ENCODE measurements at places on chromosomes 5 and 9. TPM values are rescaled to one million over a fixed set of nuclear protein-coding genes. Genes with fewer than 3 reads are reported as not detected.

GRCh38 chr9:1941989-1942388 is 73.2 kb upstream of the SMARCA2 start:
- no peaks in the 10 kb centered on the region for H3K4me1 ChIP-seq
- H3K36me3 ChIP-seq, result no peaks in the 10 kb centered on the region
- no peak overlapping the region for H3K4me3 ChIP-seq
- DNase-seq, result no peak
- H3K27me3 ChIP-seq, result no peaks in the 10 kb centered on the region

GRCh38 chr5:138737494-138738265 is 15.5 kb upstream of the CTNNA1 start:
- H3K4me1 ChIP-seq, result no peaks in the 10 kb centered on the region
- DNase-seq, result no peak
- H3K36me3 ChIP-seq, result no peaks in the 10 kb centered on the region
- no peak overlapping the region for H3K27ac ChIP-seq
- no peak overlapping the region for H3K4me3 ChIP-seq

GRCh38 chr5:32098291-32098690 is 75.8 kb downstream of the GOLPH3 start:
- H3K27ac ChIP-seq, result no peak overlapping the region
- no peak for DNase-seq
- no peaks in the 10 kb centered on the region for H3K4me1 ChIP-seq
- no peaks in the 10 kb centered on the region for H3K27me3 ChIP-seq

- peaks cover 32% of the 10 kb centered on the region for H3K27me3 ChIP-seq
- H3K4me3 ChIP-seq, result no peak overlapping the region
- H3K4me1 ChIP-seq, result peaks cover 13% of the 10 kb centered on the region
- H3K36me3 ChIP-seq, result no peaks in the 10 kb centered on the region
Measured at GRCh38 chr5:139759219-139759721, 36.3 kb upstream of the PSD2 start.

GRCh38 chr5:14445576-14446290 is 135.9 kb upstream of the OTULINL start:
- DNase-seq, result no peak
- H3K27ac ChIP-seq, result no peak overlapping the region
- H3K27me3 ChIP-seq, result no peaks in the 10 kb centered on the region
- no peak overlapping the region for H3K4me3 ChIP-seq
- H3K4me1 ChIP-seq, result no peaks in the 10 kb centered on the region

DNA sequence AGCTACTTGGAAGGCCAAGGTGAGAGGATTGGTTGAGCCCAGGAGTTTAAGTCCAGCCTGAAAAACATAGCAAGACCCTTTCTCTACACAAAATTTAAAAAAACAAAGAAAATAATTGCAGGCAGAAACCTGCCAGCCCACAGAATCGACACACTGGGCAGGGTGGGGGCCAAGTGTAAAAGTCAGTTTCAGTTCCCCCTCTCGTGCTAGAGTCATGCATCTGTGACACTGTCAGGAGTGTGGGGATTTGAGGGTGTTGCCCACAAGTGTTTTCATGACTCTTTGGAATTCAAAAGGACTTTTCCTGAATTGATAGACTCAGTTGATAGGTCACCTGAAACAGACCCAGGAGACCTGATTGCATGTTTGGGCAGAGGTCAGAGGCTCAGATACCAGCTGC is 47.6 kb downstream of the PRRC2B start:
- H3K27me3 ChIP-seq, result no peaks in the 10 kb centered on the region
- peaks cover 71% of the 10 kb centered on the region for H3K36me3 ChIP-seq
- no peak overlapping the region for H3K4me3 ChIP-seq
- no peaks in the 10 kb centered on the region for H3K4me1 ChIP-seq
- DNase-seq, result no peak

- no peak overlapping the region for H3K4me3 ChIP-seq
- H3K36me3 ChIP-seq, result no peaks in the 10 kb centered on the region
- H3K4me1 ChIP-seq, result no peaks in the 10 kb centered on the region
- DNase-seq, result no peak
Measured at GRCh38 chr5:90097082-90097477, 312.5 kb downstream of the CETN3 start.

DNA sequence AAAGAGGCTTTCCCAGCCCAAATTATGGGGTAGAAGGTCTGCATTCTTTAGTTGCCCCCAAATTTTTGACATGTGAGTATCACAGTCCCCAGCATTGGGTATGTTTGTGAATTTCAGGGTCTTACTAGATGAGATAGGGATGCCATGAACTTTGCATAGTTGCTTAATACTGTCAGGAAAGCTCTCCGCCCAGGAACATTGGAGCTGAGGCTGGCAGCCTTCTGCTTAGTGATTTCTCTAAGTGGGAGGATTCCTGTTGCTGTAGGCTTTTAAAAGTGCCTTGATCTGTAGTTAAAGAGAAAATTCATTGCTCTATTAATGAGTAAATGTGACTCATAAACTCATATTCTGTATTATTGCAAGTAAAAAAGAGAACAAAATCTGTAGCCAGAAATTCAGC is 206.9 kb downstream of the CAVIN4 start:
- no peak for DNase-seq
- no peaks in the 10 kb centered on the region for H3K27me3 ChIP-seq
- H3K4me1 ChIP-seq, result no peaks in the 10 kb centered on the region
- H3K27ac ChIP-seq, result no peak overlapping the region

GRCh38 chr9:93824386-93825294 is 130.5 kb downstream of the BARX1 start:
- H3K36me3 ChIP-seq, result no peaks in the 10 kb centered on the region
- H3K4me3 ChIP-seq, result no peak overlapping the region
- peaks cover 6% of the 10 kb centered on the region for H3K4me1 ChIP-seq
- no peaks in the 10 kb centered on the region for H3K27me3 ChIP-seq
- no peak overlapping the region for H3K27ac ChIP-seq

DNA sequence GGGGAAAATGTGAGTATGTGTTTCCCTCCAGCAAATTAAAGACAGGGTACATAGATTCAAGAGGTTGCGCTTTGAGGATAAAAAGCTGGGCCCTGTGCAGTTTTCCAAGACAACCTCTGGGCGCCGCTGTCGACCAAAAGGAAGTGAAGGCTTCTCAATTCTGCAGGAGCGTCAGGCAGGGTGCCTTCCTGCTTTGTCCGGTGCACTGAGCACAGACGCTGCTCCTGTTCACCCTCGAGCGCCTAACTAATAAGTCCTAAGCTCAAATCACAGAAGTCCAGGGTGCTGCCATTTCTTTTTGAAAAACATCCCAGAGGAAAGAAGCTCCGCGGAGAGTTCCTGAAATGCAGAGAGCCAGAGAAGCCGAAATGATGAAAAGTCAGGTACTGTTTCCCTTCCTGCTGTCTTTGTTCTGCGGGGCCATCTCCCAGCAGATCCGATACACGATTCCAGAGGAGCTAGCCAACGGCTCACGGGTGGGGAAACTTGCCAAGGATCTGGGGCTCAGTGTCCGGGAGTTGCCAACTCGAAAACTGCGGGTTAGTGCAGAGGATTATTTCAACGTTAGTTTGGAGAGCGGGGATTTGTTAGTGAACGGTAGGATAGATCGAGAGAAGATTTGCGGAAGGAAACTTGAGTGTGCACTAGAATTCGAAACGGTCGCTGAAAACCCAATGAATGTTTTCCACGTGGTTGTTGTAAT is at the start of gene PCDHGB1:
PCDHGB1 (plus strand) TSS at position 183 of the 703 bp plus-strand sequence; CDS start at position 345, 162 bp downstream.
- no peaks in the 10 kb centered on the region for H3K27me3 ChIP-seq
- H3K4me1 ChIP-seq, result no peaks in the 10 kb centered on the region
- H3K36me3 ChIP-seq, result no peaks in the 10 kb centered on the region
- H3K4me3 ChIP-seq, result no peak within 1 kb of the TSS
- no peak within 1 kb of the TSS for H3K27ac ChIP-seq

GRCh38 chr5:124645396-124645795 is 101.0 kb downstream of the ZNF608 start:
- H3K36me3 ChIP-seq, result no peaks in the 10 kb centered on the region
- no peak overlapping the region for H3K4me3 ChIP-seq
- peaks cover 1% of the 10 kb centered on the region for H3K27me3 ChIP-seq

PRUNE2 gene
- total RNA-seq, result 0.22 TPM

APBA1 gene
- 0.83 TPM for total RNA-seq

PCDHB10 gene
- total RNA-seq, result not detected

ARHGEF37 gene
- total RNA-seq, result 1.3 TPM

MLANA gene
- not detected for total RNA-seq
